Dermis microvascular lymphatic vessel endothelial cell (primary cell): ENCODE measurements at places on chromosomes 2 and 18. TPM values are rescaled to one million over a fixed set of nuclear protein-coding genes. Genes with fewer than 3 reads are reported as not detected.

DNA sequence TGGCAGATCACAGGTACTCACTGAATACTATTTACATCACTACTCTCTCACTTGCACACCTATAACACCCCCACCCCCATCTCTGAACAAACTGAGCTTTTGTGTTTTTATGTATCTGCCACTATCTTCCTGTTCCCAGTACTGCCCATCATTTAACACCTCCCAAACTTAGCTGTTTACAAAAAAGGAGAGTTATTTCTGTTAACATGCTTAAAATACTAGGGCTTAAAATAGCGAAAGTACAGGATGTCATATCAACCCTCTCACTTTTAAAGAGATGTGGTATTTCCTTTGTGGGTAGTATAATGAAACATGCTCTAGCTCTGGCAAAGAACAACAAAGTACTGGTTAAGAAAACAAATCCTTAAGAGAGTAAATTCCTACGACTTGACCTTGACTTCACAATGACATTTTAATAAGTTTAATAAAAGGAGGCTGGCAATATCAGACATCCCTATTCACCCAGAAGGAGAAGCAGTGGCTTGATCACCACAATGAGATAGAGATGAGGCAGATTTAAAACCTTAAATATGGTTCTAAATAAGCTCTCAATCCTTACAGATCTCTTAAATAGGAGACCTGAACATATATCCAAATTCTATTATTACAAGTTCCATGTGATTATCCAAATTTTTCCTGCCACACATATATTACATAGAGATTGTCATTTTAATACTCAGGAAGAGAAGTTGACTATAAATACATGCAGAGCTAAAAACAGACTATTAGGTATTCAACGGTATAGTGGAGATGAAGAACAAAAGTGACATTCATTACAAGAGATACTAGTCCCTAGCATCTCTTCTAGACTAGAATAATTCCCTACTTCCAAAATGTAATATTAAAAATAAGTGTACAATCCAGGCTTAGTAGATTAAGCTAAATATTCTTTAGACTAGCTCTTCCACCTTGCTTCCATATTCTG is 36.9 kb downstream of the TRAK2 start:
- peak; percentile 83 for DNase-seq

DNA sequence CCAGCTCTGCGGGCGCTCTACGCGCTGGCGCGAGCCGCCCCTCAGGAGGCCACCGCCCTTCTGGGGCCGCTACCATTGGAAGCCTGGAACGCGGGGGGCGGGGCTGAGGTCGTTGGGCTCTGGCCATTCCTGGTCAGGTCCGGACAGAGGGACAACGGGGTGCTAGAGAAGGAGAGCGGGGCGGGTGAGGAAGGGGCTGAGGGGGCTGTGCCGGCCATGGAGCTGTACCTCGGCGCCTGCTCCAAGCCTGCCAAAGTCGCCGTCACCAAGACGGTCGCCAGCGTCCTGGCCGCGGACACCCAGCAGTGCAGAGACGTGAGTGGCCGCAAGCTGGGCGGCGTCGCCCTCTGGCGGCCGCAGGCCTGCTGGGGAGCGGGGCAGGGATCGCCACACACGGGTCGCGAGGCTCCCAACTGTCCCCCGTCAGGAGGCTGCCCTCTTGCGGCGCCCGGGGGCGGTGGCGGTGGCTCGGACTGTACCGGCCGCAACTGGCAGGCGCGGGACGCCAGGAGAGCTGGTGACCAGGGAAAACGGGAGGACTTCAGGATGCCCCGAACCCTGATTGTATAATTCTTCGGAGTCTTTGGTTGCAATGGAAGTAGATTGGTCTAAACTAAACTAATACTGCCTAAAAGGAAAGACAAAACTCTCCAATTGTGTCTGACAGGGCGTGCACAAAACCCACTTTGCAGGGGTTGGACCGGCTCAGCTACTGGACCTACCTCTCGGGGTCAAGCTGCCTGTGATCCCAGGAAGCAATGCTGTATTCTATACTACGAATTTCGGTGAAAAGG is at the start of gene FSIP2:
TSS of gene FSIP2 (plus strand) at position 126 of the 794 bp plus-strand sequence. CDS start at position 217, 91 bp downstream.
- DNase-seq, result peak; percentile 72

GRCh38 chr2:127649100-127649611 is 3.2 kb downstream of the GPR17 start:
- DNase-seq, result no peak

GRCh38 chr18:52596748-52597435 is 256.9 kb downstream of the DCC start:
- no peak for DNase-seq

DNA sequence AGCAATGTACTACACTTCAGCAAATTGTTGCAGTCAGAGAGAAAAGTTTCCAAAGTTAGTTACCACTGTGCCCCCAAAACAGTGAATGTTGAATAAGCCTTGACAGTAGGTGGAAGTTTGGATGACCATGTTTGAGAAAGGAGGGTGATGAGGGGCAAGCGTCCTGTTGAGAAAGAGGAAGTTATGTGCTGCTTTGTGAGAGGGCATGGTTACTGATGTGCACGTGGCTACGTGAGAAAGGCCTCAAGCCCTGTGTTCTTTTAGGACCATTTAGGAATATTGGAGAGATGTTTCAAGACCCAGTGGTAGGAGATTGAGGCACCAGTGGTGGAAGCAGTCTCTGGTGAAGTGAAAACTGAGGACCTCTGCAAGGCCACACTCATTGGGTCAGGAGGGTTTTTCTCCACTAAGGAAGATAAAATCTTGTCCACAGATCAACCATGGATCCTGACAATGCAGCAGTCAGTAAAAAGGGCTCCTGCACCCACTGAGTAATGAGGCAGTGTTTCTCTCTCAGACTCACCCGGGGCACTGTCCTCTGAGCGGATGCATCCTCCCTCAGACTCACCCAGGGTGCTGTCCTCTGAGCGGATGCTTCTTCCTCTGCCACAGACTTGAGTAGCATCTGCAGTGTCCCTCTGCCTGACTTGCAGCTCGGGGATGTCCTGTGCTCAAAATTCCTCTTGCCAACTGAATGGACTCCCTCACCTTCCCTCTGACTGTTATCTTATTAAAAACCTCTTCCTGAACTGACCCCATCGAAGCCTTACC is 34.7 kb upstream of the ACTR3 start:
- DNase-seq, result no peak

DNA sequence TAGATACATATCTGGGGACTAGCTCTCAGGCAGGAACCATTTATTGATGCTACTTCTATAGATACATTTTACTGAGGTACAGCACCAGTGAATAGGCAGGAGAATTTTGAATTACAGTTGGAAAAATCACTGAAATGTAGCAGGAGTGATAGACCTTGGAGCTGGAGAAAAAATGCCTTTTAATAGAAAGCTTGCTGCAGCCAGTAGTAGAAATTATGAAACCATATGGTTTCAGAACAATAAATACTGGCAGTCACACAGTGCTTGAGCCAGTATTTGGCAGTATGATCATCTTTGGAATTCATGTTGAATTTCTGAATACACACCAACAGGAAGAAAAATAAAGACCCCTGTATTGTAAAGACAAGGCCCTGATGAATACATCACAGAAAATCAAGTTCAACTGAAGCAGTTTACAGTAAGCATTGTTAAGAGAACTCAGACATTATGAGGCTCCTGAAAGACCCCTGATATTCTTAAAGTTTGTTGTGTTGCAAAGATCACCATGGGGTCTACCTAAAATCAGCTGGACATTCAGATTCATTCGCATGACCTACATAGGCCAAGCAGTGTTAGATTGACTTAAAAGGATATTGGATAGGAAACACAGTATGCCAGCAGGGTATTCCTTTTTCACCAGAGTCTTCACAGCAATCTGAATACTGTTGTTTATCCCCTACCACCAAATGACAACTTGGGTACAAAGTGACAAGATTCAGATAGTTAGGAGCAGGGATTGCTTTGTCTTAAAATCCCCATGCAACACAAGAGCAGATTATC is 139.0 kb downstream of the EHBP1 start:
- no peak for DNase-seq

- DNase-seq, result no peak
These were observed 18.1 kb downstream of the TMEM163 start for GRCh38 chr2:134700730-134701129.

GRCh38 chr2:151843691-151844061 is 15.5 kb upstream of the ARL5A start:
- no peak for DNase-seq

DNA sequence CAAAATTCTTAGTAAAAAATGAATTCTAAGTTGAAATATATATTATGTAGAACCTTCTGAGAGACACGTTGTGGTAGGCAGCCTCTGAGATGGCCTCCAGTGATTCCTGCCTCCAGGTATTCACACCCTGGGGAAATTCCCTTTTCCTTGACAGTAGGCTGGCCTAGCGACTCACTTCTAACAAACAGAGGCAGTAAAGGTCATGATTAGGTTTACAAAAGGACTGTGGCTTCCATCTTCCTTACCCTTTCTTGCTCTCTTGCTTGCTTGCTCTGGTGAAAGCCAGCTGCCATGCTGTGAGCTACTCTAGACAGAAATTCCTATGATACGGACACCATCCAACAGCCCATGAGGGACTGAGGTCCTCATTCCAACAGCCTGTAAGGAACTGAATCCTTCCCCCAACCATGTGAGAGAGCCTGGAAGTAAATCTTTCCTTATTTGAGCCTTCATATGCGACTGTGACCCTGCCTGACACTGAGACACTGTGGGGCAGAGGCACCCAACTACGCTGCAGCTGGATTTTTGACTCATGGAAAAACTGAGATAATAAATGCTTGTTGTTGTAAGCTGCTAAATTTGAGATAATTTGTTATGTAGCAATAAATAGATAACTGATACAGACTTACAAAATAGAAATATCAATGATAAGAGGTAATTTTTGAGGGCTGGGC is 32.7 kb upstream of the SERTAD2 start:
- no peak for DNase-seq

DNA sequence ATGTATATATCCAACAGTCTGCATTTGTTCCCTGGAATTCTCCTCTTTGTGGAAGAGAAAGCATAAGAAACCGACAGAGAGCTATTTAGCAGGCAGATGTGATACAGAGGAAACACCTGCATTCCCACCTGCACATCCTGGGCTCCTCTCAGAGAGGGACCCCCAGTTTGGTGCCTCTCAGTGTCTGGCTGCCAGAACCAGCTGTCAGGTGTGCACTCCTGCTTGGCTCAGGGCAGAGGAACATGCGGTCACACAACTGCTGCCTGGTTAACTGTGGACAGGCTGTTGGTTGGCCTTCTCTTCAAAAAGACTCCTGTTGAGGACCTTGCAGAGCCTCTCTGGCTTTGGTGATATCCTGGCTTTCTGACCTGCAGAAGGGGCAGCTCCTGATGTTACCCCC is 54.6 kb downstream of the ITGB6 start:
- DNase-seq, result no peak

DNA sequence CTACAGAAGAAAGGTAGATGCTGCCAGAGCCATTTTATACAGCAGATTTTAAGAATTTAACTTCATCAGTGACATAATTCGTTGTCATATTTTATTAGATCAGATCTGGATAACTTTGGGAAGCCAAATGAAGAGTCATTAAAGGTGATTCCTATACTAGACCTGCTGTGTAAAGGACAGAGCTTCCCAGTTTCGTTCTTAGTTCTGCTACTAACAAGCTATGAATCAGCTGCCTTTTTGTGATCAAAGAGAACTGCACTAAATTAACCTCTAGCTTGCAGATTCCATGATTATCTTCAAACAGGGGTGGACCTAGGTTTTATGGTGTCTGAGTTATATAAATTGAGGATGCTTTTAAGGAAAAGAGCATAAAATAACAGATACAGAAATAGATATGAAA is 926.5 kb upstream of the ACVR2A start:
- DNase-seq, result no peak

GRCh38 chr2:9037166-9037565 is 33.7 kb upstream of the MBOAT2 start:
- DNase-seq, result no peak

The LCT gene
- total RNA-seq, result not detected in 2 replicates

The IL1R1 gene
- 7.2 and 46.9 TPM in 2 replicates for total RNA-seq

The CSRNP3 gene
- total RNA-seq, result 0.13 and 0.38 TPM in 2 replicates

The RPS27A gene
- 550 and 625 TPM in 2 replicates for total RNA-seq

The UGT1A10 gene
- not detected in 2 replicates for total RNA-seq
